ENCODE measurements at places on chromosomes 7 and 10.
A peak's percentile ranks its signal among the peaks of the same experiment; 100 is the strongest.

DNA sequence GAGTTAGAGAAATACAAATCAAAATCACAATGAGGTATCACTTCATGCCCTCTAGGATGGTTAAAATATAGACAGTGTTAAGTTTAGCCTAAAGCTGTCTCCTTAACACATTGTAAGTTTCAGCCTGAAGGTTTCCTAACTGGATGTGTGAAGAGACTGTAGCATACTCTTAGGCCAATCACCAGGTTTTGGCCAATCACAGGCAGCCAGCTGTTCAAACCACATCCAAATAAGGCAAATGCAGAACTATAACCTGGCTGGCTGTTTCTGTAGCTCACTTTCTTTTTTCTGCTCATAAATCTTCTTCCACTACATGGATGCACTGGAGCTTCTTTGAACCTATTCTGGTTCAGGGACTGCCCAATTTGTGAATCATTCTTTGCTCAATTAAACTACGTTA lies 19.7 kb downstream of the ESYT2 start:
- no peak for DNase-seq
- H3K4me3 ChIP-seq = no peak overlapping the region
- H3K4me1 ChIP-seq = peaks cover 65% of the 10 kb centered on the region
- no peaks in the 10 kb centered on the region for H3K27me3 ChIP-seq
- H3K27ac ChIP-seq = no peak overlapping the region
- H3K36me3 ChIP-seq = peaks cover 45% of the 10 kb centered on the region

- no peaks in the 10 kb centered on the region for H3K4me1 ChIP-seq
- H3K27me3 ChIP-seq = peaks cover 2% of the 10 kb centered on the region
- no peak for DNase-seq
- H3K4me3 ChIP-seq = no peak overlapping the region
- no peaks in the 10 kb centered on the region for H3K36me3 ChIP-seq
- H3K27ac ChIP-seq = no peak overlapping the region
These were observed 22.5 kb upstream of the C10orf53 start for GRCh38 chr10:49656845-49657493.

GRCh38 chr7:29652556-29652955 lies 88.9 kb downstream of the PRR15 start:
- no peak for DNase-seq
- no peak overlapping the region for H3K4me3 ChIP-seq
- no peaks in the 10 kb centered on the region for H3K36me3 ChIP-seq
- H3K4me1 ChIP-seq = no peaks in the 10 kb centered on the region
- H3K27ac ChIP-seq = no peak overlapping the region
- no peaks in the 10 kb centered on the region for H3K27me3 ChIP-seq

GRCh38 chr10:101267290-101267680 lies 38.0 kb upstream of the LBX1 start:
- peaks cover 15% of the 10 kb centered on the region for H3K27me3 ChIP-seq
- no peaks in the 10 kb centered on the region for H3K36me3 ChIP-seq
- H3K27ac ChIP-seq = no peak overlapping the region
- DNase-seq = no peak
- peaks cover under 1% of the 10 kb centered on the region for H3K4me1 ChIP-seq

DNA sequence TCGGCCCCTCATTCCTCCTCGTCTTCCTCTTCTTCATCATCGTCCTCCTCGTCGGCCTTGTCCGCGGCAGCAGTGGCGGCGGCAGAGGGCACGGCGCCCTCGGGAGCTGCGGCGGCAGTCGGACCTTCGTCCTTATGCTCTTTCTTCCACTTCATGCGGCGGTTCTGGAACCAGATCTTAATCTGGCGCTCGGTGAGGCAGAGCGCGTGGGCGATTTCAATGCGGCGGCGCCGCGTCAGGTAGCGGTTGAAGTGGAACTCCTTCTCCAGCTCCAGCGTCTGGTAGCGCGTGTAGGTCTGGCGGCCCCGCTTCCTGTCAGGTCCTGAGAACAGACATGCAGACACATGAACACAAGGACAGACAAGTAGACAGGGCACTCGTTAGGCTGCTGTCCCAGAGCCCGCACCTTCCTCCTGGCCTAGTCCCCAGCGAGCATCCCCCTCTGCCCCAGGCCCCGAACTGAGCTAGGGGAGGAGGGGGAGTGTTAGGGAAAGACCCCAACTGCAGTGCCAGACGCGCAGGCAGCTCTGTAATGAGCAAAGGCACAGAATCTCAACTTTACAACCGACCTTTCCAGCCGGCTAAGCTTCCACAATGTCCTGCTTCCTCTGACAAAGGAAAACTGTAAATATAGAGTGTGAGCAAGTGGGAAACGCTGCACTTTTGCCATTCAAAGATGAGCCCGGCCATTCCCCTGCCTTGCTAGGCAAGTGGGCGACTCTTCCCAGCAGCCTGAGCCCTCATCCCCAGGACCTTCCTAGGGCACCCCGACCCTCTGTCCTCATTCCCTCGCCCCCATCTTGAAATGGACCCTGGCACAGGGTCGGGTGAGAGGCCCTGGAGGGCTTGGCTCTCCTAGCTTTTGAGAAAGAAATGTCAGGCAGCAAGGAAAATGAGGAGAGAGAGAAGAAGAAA lies 1.3 kb downstream of the HOXA7 start:
- H3K4me1 ChIP-seq = peaks cover 72% of the 10 kb centered on the region
- H3K27ac ChIP-seq = no peak overlapping the region
- H3K36me3 ChIP-seq = no peaks in the 10 kb centered on the region
- DNase-seq = no peak
- no peak overlapping the region for H3K4me3 ChIP-seq

- H3K4me1 ChIP-seq = no peaks in the 10 kb centered on the region
- no peak overlapping the region for H3K4me3 ChIP-seq
- peaks cover 9% of the 10 kb centered on the region for H3K27me3 ChIP-seq
- H3K27ac ChIP-seq = no peak overlapping the region
- H3K36me3 ChIP-seq = no peaks in the 10 kb centered on the region
- no peak for DNase-seq
These were observed 30.0 kb downstream of the DGKI start for GRCh38 chr7:137816696-137817320.

DNA sequence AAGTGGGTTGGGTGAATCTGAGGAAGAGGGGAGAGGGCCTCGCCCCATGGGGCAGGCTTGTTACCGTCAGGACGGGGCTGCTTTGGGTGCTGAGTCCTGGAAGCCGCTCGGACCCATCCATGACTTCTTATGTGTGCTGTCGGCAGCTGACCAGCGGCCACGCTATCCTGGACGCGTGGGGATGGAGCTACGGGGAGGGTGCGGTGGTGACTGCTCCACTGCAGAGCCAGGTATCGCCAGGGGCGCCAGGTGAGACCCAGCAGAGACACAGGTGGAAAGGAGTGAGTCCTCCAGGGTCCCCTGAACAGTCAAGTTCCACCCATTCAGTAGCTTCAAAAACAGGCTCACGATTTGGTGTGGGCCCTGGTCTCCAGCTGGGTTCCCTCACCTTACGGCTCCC lies 10.6 kb upstream of the FAM20C start:
- H3K27ac ChIP-seq = no peak overlapping the region
- H3K4me3 ChIP-seq = no peak overlapping the region
- no peaks in the 10 kb centered on the region for H3K27me3 ChIP-seq
- no peaks in the 10 kb centered on the region for H3K36me3 ChIP-seq

DNA sequence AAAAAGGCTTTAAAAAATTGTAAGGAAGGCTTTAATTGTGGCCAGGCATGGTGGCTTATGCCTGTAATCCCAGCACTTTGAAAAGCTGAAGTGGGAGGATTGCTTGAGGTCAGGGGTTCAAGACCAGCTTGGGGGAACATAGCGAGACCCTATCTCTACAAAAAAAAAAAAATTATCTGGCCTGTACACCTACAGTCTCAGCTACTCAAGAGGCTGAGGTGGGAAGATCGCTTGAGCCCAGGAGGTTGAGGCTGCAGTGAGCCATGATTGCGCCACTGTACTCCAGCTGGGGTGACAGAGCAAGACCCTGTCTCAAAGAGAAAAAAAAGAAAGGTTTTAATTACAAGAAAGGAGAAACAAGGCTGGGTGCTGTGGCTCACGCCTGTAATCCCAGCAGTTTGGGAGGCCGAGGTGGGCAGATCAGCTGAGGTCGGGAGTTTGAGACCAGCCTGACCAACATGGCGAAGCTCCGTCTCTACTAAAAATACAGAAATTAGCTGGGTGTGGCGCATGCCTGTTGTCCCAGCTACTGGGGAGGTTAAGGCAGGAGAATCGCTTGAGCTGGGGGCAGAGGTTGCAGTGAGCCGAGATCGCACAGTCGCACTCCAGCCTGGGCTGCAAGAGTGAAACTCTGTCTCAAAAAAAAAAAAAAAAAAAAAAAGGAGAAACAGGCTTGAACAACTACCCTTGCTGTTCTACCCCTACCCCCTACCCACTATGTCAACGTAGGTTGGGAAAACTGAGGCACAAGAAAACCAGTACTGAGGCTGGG lies 83.7 kb downstream of the CARD11 start:
- no peak overlapping the region for H3K4me3 ChIP-seq
- H3K27me3 ChIP-seq = no peaks in the 10 kb centered on the region
- H3K27ac ChIP-seq = no peak overlapping the region

GRCh38 chr10:110672580-110672919 lies 28.4 kb downstream of the RBM20 start:
- no peaks in the 10 kb centered on the region for H3K36me3 ChIP-seq
- no peak for DNase-seq
- peak overlapping the region; percentile 61 for H3K4me3 ChIP-seq
- no peaks in the 10 kb centered on the region for H3K27me3 ChIP-seq

DNA sequence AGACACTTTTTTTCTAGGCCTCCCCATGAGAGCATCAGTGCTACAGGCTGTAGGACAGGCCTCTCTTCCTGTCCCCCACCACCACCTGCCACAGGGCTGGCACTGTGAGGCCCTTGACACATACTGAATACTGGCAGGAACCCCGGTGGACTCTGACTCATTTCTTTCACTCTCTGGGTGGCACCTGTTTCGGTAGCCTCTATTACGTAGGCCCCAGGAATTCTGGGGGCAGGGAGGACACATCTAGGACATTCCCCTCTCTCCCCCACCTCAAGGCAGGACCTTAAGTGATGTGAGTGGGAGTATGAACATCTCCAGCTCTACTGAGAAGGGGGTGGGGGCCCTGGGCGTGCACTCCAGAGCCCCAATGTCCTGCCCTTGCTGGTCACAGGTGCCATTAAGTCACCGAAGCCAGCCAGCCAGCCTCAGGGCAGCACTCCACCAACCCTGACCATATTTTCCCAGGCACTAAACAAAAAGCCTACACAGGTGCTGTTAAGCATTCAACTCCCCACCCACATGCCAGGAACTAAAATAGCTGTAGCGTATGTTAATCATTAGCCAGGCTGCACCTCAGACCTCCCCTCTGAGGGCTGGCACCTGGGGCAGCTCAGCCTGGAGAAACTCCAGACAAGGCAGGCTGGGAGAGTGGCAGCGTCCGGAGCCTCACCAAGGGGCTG lies 8.9 kb downstream of the ANXA11 start:
- H3K36me3 ChIP-seq = peaks cover 33% of the 10 kb centered on the region
- peak overlapping the region; percentile 71 for H3K27ac ChIP-seq
- no peaks in the 10 kb centered on the region for H3K27me3 ChIP-seq
- no peak overlapping the region for H3K4me3 ChIP-seq

DNA sequence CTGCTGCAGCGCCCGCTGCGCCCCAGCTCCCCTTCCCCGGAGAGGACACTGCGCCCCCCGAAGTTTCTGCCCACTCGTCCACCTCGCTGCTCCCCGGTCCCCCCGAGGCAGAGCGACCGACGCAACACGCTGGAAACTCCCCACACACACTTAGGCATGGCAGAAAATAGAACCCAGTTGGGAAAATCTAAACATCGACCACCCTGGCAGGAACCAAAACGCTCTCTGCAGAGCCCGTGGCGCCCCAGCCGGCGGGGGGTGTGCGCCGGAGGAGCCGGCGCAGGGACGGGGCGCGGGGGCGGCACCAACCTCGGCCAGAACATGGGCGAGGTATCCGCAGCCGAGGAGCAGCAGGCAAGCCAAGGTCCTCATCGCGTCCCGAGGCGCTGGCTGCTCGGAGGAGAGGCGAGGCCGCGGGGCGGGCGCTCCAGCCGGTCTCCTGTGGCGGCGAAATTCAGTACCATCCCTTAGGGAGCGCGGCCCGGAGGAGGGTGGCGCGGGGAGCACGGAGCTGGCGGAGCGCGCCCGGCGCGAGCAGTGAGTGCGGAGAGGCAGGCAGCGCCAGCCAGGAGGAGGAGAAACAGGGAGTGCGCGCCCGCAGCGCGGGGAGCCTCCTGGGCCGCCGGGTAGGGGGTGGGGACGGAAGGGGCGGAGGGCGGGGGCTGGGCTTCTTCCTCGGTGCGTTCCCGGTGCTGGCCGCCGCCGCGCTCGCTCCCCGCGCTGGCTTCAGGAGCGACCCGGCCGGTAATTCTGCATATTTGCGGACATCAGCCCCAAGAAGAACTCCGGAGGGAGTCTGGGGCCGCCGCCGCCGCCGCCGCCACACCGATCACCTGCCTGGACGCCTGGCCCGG lies 789 bp downstream of the PDGFA start:
- DNase-seq = no peak
- H3K27ac ChIP-seq = no peak overlapping the region
- peaks cover 41% of the 10 kb centered on the region for H3K4me1 ChIP-seq
- no peak overlapping the region for H3K4me3 ChIP-seq

- H3K27ac ChIP-seq = peak within 1 kb of the TSS; percentile 69
- no peaks in the 10 kb centered on the region for H3K27me3 ChIP-seq
- peaks cover 46% of the 10 kb centered on the region for H3K4me1 ChIP-seq
- DNase-seq = peak; percentile 51
- H3K36me3 ChIP-seq = peaks cover 12% of the 10 kb centered on the region
These were observed at the start of gene SLC4A2 for GRCh38 chr7:151059367-151060112. Gene SLC4A2 (plus strand): TSS chr7:151059589. CDS start chr7:151061988, 2,399 bp downstream.

GRCh38 chr10:48493083-48493871 lies 111.6 kb downstream of the ARHGAP22 start:
- no peak for DNase-seq
- H3K27ac ChIP-seq = no peak overlapping the region
- peaks cover 15% of the 10 kb centered on the region for H3K4me1 ChIP-seq
- no peaks in the 10 kb centered on the region for H3K36me3 ChIP-seq

- H3K36me3 ChIP-seq = peaks cover 51% of the 10 kb centered on the region
- DNase-seq = no peak
- H3K4me3 ChIP-seq = peak overlapping the region; percentile 3
- no peaks in the 10 kb centered on the region for H3K27me3 ChIP-seq
These were observed 35.5 kb downstream of the IKZF1 start for GRCh38 chr7:50339990-50340500.

DNA sequence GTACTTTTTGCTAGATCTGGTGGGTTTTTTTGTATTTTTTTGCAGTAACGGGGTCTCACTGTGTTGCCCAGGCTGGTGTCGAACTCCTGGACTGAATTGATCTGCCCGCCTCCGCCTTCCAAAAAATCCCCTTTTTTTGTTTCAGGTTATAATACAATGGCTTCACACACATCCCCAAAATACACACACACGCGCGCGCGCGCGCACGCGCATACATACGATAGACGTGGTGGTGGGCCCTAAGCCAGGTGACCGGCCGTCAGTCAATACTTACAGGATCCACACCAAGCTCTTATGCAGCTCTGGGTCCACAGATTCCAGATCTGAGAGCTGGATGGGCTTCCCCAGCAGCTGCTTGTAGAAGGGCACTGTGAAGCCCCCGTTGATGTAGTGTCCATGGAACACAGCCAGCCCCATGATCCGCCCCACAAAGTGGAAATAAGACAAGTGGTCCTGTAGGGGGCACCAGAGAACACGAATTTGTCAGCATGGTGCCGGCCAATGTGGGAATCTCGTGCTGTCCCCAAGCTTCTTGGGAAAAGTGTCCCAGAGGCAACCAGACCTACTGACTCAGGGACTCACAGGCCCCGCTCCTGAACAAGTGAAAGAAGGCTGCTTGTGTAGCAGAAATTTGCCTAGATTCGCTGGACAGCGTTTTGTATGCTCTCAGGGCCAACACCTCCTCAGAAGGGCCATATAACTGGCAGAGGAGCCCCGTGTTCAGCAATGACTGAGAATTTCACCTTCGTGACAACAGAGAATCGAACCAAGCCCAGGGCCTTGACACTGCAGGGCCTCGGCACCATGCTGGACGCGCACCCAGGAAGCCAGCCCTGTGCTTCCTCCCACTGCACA lies 103.6 kb downstream of the SMURF1 start:
- no peak overlapping the region for H3K4me3 ChIP-seq
- H3K36me3 ChIP-seq = peaks cover 83% of the 10 kb centered on the region
- peaks cover 3% of the 10 kb centered on the region for H3K4me1 ChIP-seq
- no peaks in the 10 kb centered on the region for H3K27me3 ChIP-seq
- DNase-seq = peak; percentile 77
- H3K27ac ChIP-seq = no peak overlapping the region
